ENCODE measurements at places on chromosomes 12 and 14. TPM values are rescaled to one million over a fixed set of nuclear protein-coding genes. Genes with fewer than 3 reads are reported as not detected.

HOXC12 gene
- not detected for total RNA-seq

TRIP11 gene
- 39.4 TPM for total RNA-seq

PLEK2 gene
- not detected for total RNA-seq

SIX6 gene
- not detected for total RNA-seq

SDR9C7 gene
- total RNA-seq, result 0.31 TPM

ITGB7 gene
- not detected for total RNA-seq
